Fibroblast of skin of left quadriceps (primary cell): ENCODE measurements at places on chromosomes 1 and 21.

DNA sequence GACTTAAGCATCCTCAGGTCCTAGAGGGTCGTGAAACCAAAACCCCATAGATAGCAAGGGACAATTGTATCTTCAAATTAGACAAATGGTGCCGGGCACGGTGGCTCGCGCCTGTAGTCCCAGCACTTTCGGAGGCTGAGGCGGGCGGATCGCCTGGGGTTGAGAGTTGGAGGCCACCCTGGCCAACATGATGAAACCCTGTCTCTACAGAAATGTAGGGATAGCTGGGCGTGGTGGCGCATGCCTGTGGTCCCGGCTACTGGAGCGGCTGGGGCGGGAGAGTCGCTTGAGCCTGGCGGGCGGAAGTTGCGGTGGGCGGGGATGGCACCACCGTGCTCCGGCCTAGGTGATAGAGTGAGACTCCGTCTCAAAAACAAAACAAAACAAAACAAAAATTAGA lies 780.6 kb downstream of the BRINP3 start:
- DNase-seq: no peak

DNA sequence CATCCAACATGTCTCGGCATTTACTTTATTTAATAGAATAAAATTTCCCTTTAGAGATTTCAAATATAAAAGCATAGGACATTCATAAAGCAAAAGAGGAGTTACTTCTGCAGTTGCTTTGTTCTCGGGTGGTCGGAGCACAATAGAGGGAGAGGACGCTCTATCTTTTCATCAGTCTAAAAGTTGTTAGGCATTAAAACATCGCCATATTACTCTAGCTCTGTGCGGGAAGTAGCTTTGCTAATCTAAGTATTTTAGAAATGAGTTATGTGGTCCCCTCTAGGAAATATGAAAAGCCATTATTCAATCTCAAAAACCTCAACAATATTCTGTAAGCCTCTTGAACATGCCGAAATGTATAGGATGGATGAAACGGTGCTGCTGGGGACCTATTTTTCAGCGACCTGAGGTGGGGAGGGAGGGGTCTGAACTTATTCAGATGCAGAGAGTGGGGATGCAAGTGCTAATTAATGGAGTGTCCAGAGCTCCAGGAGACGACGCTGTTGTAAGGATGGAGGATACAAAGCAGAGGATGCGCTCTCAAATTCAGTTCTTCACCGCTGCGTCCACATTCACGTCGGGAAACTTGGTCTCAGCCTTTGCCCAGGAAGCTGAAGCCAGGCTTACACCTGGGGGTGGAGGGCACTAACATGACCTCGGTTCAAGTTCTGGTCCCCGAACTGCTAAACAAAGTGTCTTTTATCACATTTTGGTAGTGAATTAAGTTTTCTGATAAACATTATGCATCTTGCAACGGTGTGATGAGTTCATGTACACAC lies 6.3 kb downstream of the CDKN2C start:
- no peak for DNase-seq

DNA sequence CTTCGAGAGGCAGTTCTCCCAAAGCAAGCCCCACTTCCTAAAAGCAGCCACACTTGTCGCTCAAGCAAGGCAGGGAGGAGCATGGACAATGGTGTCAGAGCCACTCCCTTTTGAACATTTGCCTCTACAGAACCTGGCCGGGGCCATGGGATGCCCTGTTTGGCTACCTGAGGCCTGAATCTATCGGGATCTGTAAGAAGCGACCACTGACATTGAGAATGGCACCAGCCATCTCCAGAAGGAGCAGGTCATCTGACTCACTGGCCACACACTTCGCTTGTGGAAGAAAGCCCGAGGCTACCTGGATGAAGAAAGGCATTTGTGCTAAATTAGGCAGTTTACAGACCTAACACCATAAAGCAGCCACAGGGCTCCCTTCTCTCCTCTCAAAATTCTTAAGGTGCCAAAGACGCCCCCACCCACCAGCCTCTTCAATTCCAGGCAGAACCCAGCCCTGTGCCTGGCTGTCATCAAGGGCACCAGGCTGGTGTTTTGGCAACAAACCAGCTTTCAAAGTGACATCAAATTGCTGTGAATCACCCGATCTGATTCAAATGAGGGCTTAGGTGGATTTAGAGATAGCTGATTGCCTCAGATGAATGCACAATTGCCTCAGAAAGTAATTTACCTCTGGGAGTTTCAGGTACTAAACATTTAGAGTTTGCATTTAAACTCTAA lies 104.8 kb downstream of the ETS2 start:
- DNase-seq: no peak

- DNase-seq: no peak
Measured at GRCh38 chr1:108732398-108732797, 14.1 kb upstream of the STXBP3 start.

DNA sequence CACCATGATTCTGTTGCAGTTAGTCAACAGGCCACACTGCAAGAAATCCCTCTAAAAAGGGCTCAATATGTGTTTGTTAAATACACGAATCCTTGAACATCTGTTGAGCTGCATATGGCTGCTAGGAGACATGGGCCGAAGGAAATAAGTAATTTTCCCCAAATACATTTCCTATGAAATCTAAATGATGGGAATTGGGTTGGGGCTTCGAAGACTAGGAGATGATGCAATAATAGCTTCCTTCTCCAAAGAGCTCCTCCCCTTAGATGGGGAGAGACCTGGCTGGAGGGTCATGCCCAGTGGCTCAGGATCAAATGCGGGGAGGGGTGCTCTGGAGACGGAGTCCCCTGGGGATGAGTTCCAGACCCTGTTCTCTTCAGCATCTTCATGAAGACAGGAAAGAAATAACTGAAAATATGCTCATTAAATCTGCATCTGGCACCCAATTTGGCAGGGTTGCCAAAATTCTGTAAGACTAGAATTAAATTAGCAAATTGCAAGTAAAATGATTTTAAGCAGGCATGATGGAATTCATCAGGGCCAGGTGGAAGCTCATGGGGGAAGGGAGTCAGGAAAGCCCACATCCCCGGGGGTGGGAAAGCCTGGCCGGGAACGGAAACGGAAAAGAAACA lies 165.0 kb upstream of the EDN2 start:
- no peak for DNase-seq

GRCh38 chr1:15251857-15252835 lies 5.1 kb downstream of the FHAD1 start:
- no peak for DNase-seq
